ENCODE measurements at places on chromosomes 13 and 19.
A peak's percentile ranks its signal among the peaks of the same experiment; 100 is the strongest.

DNA sequence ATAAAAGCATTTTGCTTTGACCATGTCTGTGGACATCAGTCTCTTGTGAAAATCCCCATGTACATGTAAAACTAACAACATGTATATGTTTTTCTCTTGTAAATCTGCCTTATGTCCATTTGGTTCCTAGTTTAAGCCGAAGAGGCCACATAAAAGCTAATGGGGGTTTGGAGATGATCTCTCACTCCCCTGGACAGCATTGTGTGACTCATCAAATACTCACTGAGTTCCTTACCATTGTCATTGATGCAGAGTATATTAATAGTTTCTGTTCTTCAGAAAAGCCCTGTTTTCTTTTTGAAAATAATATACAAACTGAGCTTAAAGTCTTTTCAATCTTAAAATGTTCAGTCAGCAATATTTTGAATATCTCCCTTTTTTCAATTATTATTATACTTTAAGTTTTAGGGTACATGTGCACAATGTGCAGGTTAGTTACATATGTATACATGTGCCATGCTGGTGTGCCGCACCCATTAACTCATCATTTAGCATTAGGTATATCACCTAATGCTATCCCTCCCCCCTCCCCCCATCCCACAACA, 536.7 kb upstream of the HTR2A start:
- no peak overlapping the region for H3K4me3 ChIP-seq
- no peak for DNase-seq
- 0 out of 2 replicates have a peak, but pooled peaks cover 3% of the 10 kb centered on the region for H3K36me3 ChIP-seq
- H3K4me1 ChIP-seq, result no peaks in the 10 kb centered on the region
- H3K27ac ChIP-seq, result no peak overlapping the region

GRCh38 chr13:27269114-27269665, 1.4 kb upstream of the RASL11A start:
- no peaks in the 10 kb centered on the region for H3K4me1 ChIP-seq
- no peak for DNase-seq
- H3K27ac ChIP-seq, result no peak overlapping the region
- H3K27me3 ChIP-seq, result peaks cover 29% of the 10 kb centered on the region
- H3K36me3 ChIP-seq, result no peaks in the 10 kb centered on the region
- no peak overlapping the region for H3K4me3 ChIP-seq

GRCh38 chr13:33679658-33680012, 138.3 kb upstream of the RFC3 start:
- no peak overlapping the region for H3K27ac ChIP-seq
- H3K4me1 ChIP-seq, result no peaks in the 10 kb centered on the region
- no peak overlapping the region for H3K4me3 ChIP-seq
- H3K27me3 ChIP-seq, result no peaks in the 10 kb centered on the region

DNA sequence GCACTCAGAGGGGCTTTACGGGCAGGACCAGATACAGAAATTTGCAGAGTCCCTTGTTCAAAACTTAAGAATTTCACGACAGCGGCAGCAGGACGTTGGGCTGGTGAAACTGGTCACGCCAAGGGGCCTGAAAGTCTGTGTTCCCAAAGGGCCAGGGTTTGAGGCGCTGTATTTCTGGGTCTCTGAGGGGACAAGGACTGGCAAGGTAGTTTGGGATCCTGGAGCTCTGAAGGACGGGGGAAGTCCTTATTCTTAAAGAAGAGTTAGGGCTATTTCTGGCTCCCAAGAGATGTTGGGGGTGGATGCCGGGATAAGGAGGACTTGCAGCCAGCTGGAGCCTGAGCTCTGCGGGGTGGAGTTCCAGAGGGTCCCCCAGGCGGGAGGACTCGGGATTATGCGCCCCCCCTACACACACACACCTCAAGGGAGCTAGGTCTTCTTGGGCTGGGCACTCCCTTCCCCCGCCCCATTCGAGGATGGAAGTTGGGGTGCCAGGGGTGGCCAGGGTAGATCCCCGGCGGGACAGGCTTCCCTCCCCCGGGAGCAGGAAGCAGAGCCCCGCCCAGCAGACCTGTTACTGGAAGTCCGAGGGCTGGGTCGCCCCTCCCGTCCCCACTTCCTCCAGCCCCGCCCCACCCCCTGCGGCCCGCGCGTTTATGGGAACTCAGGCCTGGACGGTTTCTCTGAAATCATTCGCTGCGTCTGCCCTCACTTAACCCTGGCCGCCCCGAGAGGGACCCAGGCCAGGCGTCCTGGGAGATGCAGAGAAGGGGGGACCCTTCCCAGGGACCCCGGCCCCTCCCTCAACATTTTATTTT, 5.6 kb downstream of the BCL3 start:
- peak overlapping the region; percentile 72 for H3K4me3 ChIP-seq
- H3K36me3 ChIP-seq, result no peaks in the 10 kb centered on the region
- peaks cover 94% of the 10 kb centered on the region for H3K27me3 ChIP-seq
- peaks cover 28% of the 10 kb centered on the region for H3K4me1 ChIP-seq

- peaks cover 31% of the 10 kb centered on the region for H3K4me1 ChIP-seq
- no peak overlapping the region for H3K27ac ChIP-seq
- DNase-seq, result no peak
Observed at GRCh38 chr13:98999639-98999952, 21.7 kb upstream of the DOCK9 start.

- peak; percentile 90 for DNase-seq
- peaks cover 20% of the 10 kb centered on the region for H3K27me3 ChIP-seq
- H3K4me3 ChIP-seq, result peak overlapping the region; percentile 53
- peaks cover 18% of the 10 kb centered on the region for H3K4me1 ChIP-seq
Observed at GRCh38 chr19:55585658-55586339, 5.2 kb upstream of the ZNF579 start.

DNA sequence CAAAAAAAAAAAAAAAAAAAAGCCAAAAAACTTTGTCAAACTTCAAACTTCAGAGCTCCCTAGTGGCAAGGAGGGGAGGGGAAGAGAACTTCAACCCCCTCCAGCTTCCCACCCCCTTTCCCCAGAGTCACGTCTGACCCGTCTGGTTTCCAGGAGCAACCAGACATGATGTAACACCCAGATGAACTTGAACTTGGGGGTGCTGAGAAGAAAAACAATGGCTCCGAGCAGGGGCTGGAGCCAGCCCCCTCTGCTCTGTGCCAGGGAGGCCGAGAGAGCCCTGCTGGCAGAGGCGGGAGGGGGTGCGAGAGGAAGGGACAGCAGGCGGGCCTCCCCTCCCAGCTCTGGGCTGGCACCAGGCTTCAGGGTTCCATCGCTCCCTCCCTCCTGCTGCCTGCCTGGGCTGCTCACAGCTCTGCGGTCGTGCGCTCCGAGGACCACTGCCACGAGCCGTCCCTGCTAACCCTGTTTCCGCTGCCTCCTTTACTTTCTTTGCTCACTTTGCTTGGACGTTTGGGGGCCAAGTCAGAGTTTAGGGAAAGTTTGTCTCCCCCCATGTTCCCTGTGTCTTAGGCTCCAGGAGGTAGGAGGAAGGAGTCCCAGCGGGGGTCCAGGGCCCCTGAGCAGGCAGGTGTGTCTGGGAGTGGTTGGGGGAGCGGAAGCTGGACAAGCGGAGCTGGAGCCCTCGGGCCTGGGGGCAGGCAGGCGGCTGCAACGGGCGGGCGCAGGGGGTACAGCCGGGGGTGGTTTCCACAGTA, 11.1 kb downstream of the LYL1 start:
- DNase-seq, result peak; percentile 73
- H3K27me3 ChIP-seq, result peaks cover 39% of the 10 kb centered on the region
- H3K36me3 ChIP-seq, result no peaks in the 10 kb centered on the region
- H3K4me3 ChIP-seq, result peak overlapping the region; percentile 44
- no peak overlapping the region for H3K27ac ChIP-seq

Data from GM23338 (cell line).